ENCODE measurements at places on chromosomes 3 and 15.

- no peak for DNase-seq
Measured at GRCh38 chr3:137762674-137763593, 1.2 kb upstream of the SOX14 start.

- DNase-seq, result no peak
Measured at GRCh38 chr3:48486952-48487351, 17.0 kb downstream of the SHISA5 start.

DNA sequence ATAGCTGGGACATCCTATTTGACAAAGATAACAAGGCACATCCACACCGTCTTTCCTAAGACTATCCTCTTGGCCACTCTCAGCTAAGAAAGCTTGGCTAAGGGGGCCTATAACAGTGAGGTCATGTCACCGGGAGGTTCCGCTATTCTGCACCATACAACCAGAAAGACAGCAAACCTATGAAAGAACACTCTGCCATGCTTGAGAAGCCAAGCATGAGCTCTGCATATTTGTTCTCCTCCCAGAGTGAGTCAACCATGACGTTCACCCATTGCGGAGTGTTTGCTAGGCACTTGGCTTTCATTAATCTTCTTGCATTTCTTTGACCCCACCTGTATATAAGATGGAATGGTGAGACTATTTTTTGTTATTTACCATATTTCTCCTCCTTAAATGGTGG lies 141.2 kb downstream of the GMNC start:
- DNase-seq, result no peak

DNA sequence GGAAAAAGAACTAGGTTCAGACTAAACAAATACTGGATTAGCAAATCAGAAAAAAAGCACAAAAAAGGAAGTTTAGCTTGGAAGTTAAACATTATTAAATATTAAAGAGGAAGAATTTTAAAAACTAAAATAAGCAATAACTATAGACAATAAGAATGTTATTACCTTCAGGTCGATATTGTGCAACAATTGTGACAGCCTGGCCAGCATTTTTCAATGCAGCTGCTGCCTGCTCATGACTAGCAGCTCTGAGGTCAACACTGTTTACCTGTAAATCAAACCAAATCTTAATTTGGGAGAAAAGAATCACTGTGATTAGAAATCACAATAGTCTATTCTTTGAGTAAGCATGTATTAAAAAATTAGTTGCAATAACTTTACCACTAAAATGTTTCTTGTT lies 75.1 kb upstream of the MELTF start:
- DNase-seq, result no peak

DNA sequence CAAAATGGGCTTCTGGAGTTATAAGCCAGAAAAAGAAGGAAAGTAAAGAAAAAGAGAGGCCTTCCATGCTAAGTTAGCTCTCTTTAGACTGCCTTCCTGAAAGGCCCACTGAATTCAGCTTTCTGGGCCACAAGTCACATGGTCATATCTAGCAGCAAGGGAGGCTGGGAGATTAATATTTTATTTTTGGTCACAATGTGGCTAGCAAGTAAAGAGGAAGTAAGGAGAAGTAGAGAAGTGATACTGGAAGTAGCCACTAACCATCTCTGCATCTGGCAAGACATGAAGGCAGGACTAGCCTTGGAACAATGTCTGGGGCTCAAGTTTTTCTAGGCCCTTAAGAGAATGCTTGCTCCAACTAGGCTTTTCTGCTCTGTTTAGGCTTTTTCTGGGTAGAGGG lies 81.8 kb upstream of the UBE2E1 start:
- no peak for DNase-seq

- peak; percentile 79 for DNase-seq
Measured at GRCh38 chr15:81293728-81294515, 30.0 kb downstream of the STARD5 start.

DNA sequence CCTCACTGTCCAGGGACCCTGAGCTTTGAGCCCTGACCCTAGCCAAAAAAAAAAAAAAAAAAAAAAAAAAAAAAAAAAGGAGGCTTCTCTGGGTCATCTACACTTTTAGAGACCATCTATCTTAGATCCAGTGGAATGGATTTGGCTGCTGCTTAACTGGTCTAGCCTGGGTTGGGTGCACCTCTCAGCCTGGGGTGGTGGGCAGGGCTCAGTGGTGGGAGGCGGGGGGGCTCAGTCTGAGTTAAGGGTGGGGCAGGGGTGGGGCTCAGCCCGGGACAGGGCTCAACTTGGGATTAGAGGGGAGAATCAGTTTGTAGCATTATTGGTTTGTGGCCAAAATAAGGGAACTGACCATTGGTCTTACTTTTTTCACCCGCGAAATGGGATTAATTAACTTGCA lies 139.2 kb downstream of the TPRA1 start:
- DNase-seq, result no peak

GRCh38 chr3:196197524-196197923 lies 13.7 kb downstream of the ZDHHC19 start:
- no peak for DNase-seq

- DNase-seq, result no peak
Measured at GRCh38 chr15:88702983-88703382, 64.2 kb downstream of the ISG20 start.

GRCh38 chr15:101456057-101456739 lies 33.3 kb downstream of the PCSK6 start:
- no peak for DNase-seq

- no peak for DNase-seq
Measured at GRCh38 chr3:149968216-149968615, 2.5 kb downstream of the PFN2 start.

DNA sequence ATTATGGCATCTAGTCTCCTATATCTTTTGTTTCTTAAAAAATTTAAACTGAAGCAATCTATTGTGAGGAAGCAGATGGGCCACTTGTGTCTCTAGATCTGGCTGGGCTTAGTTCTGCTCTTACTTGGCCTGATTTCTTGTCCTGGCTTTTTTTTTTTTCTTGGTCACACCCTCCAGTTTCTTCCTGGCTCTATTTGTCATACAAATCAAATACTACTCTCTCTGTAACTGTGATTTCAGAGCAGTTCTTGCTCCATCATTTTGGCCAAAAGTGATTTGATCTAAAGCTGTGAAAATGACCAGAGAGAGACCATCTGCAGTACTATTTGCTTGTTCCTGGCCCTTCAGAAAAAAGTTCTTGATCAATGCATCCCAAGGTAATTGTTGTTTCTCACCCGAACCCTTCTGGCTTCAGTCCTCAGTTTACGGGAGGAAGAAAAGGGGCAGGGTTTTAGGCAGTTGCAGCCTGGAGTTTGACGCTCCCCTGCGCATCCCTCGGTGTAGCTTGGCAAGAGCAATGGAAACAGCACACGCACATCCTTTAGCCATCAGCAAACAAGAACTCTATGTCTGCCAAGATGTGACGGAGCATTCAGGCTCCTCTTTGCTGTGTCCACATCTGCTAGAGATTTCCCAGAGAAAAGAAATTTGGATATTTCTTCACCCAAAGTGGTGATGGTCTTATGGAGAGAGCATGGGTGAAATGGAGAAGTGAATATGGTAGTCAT lies 31.6 kb downstream of the CHST2 start:
- no peak for DNase-seq

GRCh38 chr3:134345202-134345601 lies 29.0 kb downstream of the AMOTL2 start:
- DNase-seq, result no peak

GRCh38 chr3:43191116-43191515 lies 85.2 kb upstream of the POMGNT2 start:
- no peak for DNase-seq

DNA sequence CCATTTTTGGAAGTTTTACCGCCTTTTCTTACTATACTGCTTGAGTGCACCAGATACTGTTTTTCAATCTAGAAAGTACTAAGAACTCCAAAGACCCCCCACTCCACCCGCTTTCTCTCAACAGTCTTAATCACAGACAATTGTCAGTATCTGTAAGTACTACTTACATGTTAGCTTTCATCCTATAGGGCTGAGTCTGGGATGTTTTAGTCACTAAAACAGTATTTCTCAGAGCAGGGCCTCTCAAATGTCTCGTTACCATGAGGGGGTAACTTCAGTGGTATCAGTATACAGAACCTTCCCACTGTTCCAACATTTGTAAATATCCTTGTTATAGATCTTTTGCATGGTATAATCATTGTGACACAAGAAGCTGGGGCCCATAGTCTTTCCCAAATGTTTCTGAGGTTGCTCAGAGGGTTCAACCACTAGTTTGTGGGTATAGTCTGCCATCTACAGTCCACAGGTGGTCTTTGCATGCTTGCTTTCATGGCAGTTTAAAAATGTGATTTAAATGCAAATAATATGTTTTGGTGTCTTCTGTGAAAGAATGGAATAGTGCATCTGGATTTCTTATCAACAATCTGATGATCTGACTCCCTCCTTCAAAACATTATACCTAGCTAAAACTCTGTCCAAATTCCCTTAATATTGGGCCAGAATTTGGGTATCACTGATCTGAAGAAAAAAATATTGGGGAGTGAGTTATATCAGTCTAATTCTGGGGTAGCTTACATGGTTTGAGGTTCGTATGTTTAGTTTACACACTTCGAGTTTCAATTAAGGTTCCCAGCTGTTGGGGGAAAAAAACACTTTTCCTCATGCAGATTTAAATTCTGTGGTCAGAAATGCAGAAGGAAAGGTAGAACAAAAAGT lies 18.0 kb upstream of the DNAJC13 start:
- DNase-seq, result no peak

- no peak for DNase-seq
Measured at GRCh38 chr3:141176775-141177174, 54.9 kb upstream of the PXYLP1 start.

GRCh38 chr3:107387555-107387954 lies 10.3 kb downstream of the CCDC54 start:
- DNase-seq, result no peak

GRCh38 chr3:184944241-184944640 lies 132.3 kb downstream of the VPS8 start:
- no peak for DNase-seq

GRCh38 chr3:166291186-166291955 lies 454.1 kb upstream of the BCHE start:
- no peak for DNase-seq

GRCh38 chr3:194736896-194737600 lies 51.4 kb downstream of the FAM43A start:
- no peak for DNase-seq

DNA sequence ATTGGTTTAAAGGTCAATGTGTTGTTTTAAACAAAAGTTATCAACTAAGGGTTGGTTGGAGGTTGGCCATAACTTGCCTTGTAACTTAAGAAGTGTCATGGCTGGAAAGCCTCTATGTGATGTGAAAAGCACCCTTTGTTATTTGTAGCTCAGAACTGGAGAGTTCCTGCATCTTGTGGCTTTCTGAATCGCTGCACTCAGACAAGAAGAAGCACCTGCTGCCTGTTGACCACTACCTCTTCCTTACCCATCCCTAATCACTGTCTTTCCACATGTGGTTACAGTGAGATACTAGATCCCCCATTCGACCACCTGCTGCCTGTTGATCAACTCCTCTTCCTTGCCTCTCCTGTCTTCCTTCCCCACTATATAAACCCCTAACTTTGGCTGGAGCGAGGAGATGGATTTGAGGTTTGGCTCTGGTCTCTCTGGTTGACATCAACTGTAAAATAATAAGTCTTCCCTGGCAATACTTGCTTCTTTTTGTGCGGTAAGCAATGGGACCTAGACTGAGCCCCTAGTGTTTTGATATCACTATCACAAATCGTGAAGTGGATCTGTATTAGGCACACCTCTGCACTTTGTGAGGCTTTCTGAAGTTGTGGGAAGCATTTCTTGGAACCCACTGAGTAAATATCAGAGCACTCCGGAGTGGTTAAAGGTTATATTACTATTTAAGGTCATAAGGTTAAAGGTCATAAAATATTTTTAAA lies 13.8 kb downstream of the RPL39L start:
- DNase-seq, result no peak

DNA sequence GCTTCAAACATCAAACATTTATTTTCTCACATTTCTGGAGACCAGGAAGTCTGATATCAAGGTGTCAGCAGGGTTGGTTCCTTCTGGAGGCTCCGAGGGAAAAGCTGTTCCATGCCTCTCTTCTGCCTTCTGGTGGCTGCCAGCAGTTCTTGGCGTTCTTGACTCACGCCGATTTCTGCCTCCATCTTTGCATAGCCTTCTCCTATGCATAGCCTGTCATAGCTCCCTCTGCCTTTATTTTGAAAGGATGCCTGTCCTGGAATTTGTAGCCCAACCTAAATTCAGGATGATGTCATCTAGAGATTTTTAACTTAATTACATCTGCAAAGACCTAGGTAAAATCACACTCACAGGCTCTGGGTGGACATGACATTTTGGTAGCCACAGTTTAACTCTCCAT lies 70.4 kb downstream of the RGMA start:
- no peak for DNase-seq

GRCh38 chr15:98610991-98611390 lies 37.3 kb upstream of the IGF1R start:
- DNase-seq, result no peak

DNA sequence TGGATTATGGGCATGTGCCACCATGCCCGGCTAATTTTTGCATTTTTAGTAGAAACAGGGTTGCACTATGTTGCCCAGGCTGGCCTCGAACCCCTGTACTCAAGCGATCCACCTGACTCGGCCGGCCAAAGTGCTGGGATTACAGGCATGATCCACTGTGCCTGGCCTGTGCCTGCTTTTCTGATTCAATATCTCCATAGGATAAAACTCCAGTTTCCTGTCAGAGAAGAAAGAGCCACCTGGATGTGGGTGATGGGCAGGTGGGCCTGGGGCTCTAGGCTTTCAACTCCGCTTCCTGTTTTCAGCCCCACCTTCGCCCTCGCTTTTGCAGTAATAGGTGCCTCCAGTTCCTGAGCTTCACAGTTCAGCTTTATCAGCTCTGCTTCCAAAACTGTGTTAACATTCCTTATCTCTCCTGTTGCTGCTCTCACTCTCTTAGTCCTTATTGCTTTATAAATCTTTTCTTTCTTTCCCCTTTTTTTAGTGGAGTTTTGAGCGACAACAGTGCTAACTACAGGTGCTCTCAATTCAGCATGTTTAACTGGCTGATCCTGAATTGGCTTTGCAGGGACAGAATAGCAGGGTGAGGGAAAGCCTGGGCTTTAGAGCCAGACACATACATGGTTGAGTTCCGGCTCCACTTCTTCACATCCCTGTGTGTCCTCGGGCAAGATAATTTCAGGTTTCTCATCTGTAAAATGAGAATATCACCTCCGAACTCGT lies 21.1 kb upstream of the PDE8A start:
- no peak for DNase-seq

DNA sequence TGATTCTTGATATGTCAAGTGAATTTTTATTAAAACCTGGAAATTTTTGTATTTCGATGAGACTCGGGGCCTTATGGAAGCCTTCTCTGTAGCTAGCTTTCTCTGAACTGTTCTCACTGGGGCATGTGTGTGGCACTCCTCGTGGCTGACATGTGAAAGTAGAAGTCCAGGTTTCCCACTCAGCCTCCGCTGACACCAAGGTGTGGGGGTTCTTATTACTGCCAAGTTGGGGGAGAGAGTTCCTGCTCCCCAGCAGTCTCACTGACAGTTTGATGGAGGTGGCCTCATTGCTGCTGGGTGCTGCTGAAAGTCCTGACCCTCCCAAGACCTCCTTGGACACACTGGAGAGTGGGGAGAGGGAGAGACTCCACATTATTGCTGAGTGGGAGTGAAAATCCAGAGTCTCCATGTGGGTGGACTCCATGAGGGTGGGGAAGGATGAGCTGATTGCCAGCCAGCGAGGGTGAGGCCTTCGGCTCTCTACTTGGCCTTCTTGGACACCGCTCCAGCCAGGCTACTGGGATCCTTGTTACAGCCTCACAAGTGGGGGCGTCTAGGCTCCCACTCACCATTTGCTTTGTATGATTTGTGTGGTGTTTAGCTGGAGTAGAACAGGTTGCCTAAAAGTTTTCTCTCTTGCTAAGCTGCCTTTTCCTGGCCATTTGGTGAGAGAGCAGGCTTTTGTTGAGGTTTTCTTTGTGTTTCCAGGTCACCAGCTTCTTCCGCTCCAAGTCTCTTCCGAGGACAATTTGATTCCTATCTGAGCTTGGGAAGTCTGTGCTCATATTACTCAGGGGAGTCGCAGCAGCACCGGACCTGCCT lies 64.1 kb downstream of the LSM3 start:
- DNase-seq, result no peak

Measured in stimulated activated naive CD4-positive, alpha-beta T cell treated with Interleukin-2 at 50 U/mL for 16 hours (primary cell).